CD4-positive, alpha-beta T cell (primary cell): ENCODE measurements at places on chromosomes 1 and 21. TPM values are rescaled to one million over a fixed set of nuclear protein-coding genes. Genes with fewer than 3 reads are reported as not detected.

The TSPEAR gene
- not detected for total RNA-seq

The S100A5 gene
- 1.3 TPM for total RNA-seq

The RSPH1 gene
- total RNA-seq = 0.38 TPM

The NBPF3 gene
- total RNA-seq = 8.5 TPM

The FCAMR gene
- total RNA-seq = not detected

The CD1C gene
- 0.49 TPM for total RNA-seq

The LCE1C gene
- total RNA-seq = not detected

The TRAF3IP3 gene
- 279 TPM for total RNA-seq

The S100A4 gene
- 297 TPM for total RNA-seq

The PRAMEF5 gene
- not detected for total RNA-seq

The THEM5 gene
- not detected for total RNA-seq

DNA sequence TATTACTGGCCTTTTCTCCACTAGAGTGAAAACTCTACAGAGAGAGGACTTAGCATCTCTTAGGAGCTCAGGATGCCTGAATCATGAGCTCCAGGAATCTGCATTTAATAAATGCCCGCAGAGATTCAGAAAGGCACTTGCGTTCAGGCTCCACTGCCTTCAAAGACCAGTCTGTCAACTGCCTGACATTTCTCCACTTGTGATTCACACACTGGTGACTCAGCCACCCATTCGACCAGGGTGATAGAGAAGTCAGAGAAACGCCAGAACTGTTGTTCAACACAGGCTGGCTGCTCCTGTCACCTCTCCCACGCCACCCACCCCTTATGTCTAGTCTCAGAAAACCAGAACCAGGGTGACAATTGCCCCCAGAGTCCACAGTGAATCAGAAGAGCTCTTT lies 26.9 kb upstream of the LBR start:
- H3K4me3 ChIP-seq = no peak overlapping the region
- no peaks in the 10 kb centered on the region for H3K27me3 ChIP-seq
- peaks cover 18% of the 10 kb centered on the region for H3K4me1 ChIP-seq
- H3K27ac ChIP-seq = no peak overlapping the region
- no peaks in the 10 kb centered on the region for H3K36me3 ChIP-seq

GRCh38 chr1:43763497-43763973 lies 56.2 kb downstream of the ST3GAL3 start:
- peak; percentile 7 for DNase-seq
- H3K36me3 ChIP-seq = no peaks in the 10 kb centered on the region
- H3K27ac ChIP-seq = no peak overlapping the region
- no peaks in the 10 kb centered on the region for H3K4me1 ChIP-seq

- H3K36me3 ChIP-seq = no peaks in the 10 kb centered on the region
- no peak overlapping the region for H3K4me3 ChIP-seq
- no peaks in the 10 kb centered on the region for H3K4me1 ChIP-seq
- no peaks in the 10 kb centered on the region for H3K27me3 ChIP-seq
- no peak overlapping the region for H3K27ac ChIP-seq
These were observed 9.9 kb downstream of the SEC16B start for GRCh38 chr1:177959811-177960515.

DNA sequence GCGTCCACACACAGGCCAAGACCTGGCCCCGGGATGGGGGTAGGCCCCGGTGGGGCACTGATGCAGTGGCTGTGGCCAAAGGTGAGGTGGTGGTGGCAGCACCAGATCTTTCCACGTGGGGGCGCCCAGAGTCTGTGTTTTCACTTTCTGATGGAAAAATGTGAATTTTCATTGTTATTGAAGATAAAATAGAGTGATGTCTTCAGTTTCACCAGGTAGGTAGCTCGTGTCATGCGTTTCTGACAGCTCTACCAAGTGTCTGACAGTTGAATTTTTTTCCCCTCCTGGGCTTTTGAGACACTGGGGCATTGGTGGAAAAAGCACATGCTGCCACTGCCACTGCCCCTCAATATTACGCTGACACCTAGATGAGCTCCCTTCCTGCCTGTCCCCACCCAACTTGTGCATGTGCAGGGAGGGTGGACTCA lies 40.0 kb upstream of the MAGOH start:
- no peaks in the 10 kb centered on the region for H3K4me1 ChIP-seq
- H3K27ac ChIP-seq = no peak overlapping the region
- H3K27me3 ChIP-seq = no peaks in the 10 kb centered on the region

GRCh38 chr1:16677552-16678431 lies 11.0 kb upstream of the RNU1-3 start:
- no peak for DNase-seq
- H3K4me3 ChIP-seq = no peak overlapping the region
- no peak overlapping the region for H3K27ac ChIP-seq

DNA sequence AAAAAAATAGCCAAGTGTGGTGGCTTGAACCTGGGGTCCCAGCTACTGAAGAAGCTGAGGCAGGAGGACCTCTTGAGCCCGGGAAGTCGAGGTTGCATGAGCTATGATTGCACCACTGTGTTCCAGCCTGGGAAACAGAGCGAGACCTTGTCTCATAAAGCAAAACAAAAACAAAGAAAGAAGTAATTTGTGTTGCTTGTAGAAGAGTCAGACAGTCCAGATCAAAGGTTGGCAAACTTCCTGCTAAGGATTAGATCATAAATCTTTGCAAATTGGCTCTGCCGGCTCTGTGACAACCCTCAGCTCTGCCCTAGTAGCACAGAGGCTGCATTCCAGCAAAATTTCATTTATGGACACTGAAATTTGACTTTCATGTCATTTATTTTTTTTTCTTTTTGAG lies 19.0 kb upstream of the MFN2 start:
- no peaks in the 10 kb centered on the region for H3K36me3 ChIP-seq
- no peaks in the 10 kb centered on the region for H3K4me1 ChIP-seq
- no peak for DNase-seq

GRCh38 chr1:225933072-225933471 lies 7.9 kb downstream of the LEFTY2 start:
- H3K27me3 ChIP-seq = no peaks in the 10 kb centered on the region
- no peak overlapping the region for H3K4me3 ChIP-seq
- H3K4me1 ChIP-seq = peaks cover 16% of the 10 kb centered on the region
- no peak for DNase-seq
- no peak overlapping the region for H3K27ac ChIP-seq

- no peaks in the 10 kb centered on the region for H3K36me3 ChIP-seq
- no peak overlapping the region for H3K4me3 ChIP-seq
- H3K27me3 ChIP-seq = no peaks in the 10 kb centered on the region
- H3K27ac ChIP-seq = no peak overlapping the region
- peaks cover 36% of the 10 kb centered on the region for H3K4me1 ChIP-seq
These were observed 3.9 kb downstream of the SPEN start for GRCh38 chr1:15851210-15852035.

DNA sequence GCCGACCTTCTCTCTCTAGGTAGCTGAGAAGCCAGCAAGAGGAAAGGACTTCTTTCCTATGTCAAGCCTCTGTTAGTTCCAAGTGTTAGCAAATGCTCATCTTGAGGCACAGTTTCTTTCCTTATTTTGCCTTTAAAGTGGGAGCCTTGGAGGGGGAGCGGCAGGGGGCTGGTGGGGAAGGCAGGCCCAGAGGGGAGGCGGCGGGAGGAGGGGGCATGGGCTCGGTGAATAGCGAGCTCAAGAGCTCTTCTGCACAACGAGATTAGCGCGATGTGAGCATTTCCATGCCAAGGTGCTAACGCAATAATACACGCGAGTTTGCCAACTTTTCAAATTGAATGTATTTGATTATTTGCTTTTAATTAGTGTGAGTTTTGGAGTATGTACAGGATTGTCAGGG lies 372.6 kb downstream of the RPS6KC1 start:
- no peak overlapping the region for H3K27ac ChIP-seq
- no peaks in the 10 kb centered on the region for H3K27me3 ChIP-seq
- DNase-seq = no peak

- H3K27ac ChIP-seq = no peak overlapping the region
- no peaks in the 10 kb centered on the region for H3K4me1 ChIP-seq
- H3K36me3 ChIP-seq = no peaks in the 10 kb centered on the region
- H3K4me3 ChIP-seq = no peak overlapping the region
These were observed 597.6 kb downstream of the ADGRL2 start for GRCh38 chr1:82398357-82398756.

DNA sequence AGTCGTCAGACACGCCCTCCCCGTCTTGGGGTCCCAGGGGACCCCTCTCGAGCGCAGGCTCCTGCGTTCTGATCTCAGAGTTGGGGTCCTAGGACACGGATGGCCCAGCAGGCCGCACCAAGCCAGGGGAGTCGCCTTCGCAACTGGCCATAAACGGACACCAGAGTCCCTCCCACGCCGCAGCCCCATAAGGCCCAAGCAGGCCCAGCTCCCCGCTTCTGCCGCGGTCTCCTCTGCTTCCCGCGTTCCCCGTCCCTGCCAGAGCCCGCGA lies 633 bp downstream of the DMRTA2 start:
- no peaks in the 10 kb centered on the region for H3K36me3 ChIP-seq
- no peak overlapping the region for H3K4me3 ChIP-seq
- no peak overlapping the region for H3K27ac ChIP-seq
- DNase-seq = no peak
- H3K27me3 ChIP-seq = peaks cover 85% of the 10 kb centered on the region
- peaks cover 39% of the 10 kb centered on the region for H3K4me1 ChIP-seq

DNA sequence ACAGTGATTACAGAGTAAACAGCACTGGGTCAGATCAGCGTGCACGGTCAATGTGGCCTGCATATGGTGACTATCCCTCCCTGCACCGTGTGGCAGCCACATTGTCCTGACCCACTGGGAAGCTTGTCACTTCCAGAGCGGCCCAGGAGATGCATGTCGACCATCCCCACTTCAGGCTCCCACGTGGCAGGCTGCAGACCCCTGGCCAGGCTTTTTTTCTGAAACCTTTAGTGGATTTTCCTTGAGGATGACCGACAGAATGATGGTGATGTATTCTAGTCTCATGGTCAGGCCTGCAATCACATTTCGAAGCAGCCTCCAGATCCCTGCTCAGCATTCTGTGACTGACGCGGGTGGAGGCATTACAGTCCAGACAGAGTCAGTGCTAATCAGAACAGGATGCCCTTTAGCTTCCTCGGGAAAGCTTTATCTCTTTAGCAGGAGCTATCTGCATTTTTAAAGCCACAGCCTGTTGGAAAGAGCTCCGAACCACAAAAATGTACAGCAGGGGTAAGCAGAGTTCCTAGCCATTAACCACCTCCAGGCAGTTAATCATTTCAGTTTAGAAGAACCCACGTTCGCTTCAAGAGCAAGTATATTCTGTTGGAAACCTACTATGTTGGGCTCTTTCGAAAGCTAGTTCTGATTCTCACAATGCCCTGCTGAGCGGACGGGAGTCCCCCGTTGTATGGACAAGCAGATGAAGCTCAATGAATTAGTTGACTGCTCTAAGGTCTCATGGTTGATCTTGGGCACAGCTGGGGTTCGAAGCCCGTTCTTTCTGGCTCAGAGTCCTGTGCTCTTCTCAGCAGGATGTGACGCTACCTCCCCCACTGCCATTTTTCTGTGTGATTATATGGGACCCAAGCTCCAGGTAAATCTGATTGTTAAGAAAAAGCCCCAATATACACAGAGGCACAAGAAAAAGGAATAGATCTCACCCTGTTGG lies 56.5 kb downstream of the IRF2BP2 start:
- H3K4me3 ChIP-seq = no peak overlapping the region
- no peaks in the 10 kb centered on the region for H3K4me1 ChIP-seq
- no peak overlapping the region for H3K27ac ChIP-seq
- no peaks in the 10 kb centered on the region for H3K27me3 ChIP-seq
- DNase-seq = no peak

GRCh38 chr1:41360786-41361494 lies at the start of gene FOXO6:
TSS of gene FOXO6 (plus strand) at chr1:41361434.
- H3K27ac ChIP-seq = no peak within 1 kb of the TSS
- H3K27me3 ChIP-seq = peaks cover 25% of the 10 kb centered on the region
- peak within 1 kb of the TSS; percentile 42 for H3K4me3 ChIP-seq
- peak; percentile 92 for DNase-seq

GRCh38 chr1:162736184-162736583 lies 54.3 kb upstream of the HSD17B7 start:
- H3K27me3 ChIP-seq = no peaks in the 10 kb centered on the region
- H3K36me3 ChIP-seq = no peaks in the 10 kb centered on the region
- H3K27ac ChIP-seq = no peak overlapping the region

GRCh38 chr1:55378582-55378981 lies 163.4 kb upstream of the USP24 start:
- no peaks in the 10 kb centered on the region for H3K27me3 ChIP-seq
- no peak overlapping the region for H3K4me3 ChIP-seq
- no peak for DNase-seq
- H3K27ac ChIP-seq = no peak overlapping the region

DNA sequence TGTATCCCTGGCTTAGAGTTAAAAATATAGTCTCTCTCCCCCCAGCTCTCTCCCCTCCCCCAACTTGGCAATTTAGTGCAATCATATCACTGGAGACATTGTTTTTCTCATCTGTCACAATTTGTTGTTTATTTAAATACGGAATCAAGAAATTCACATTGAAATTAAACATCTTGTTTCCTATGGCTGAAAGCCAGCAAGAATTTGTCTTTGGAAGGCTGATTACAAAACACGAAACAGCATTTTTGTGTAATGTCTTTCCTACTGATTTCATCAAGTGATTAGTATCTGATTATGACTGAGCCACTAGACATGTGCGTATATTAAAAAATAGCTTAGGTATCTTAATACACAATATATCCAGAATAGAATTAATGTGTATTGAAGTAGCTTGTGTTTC lies 119.7 kb downstream of the LYPLAL1 start:
- H3K27me3 ChIP-seq = no peaks in the 10 kb centered on the region
- no peak overlapping the region for H3K27ac ChIP-seq
- H3K36me3 ChIP-seq = no peaks in the 10 kb centered on the region
- H3K4me3 ChIP-seq = no peak overlapping the region
- no peaks in the 10 kb centered on the region for H3K4me1 ChIP-seq
